Bronchial epithelial cell (primary cell): ENCODE measurements at places on chromosomes 11 and 22. TPM values are rescaled to one million over a fixed set of nuclear protein-coding genes. Genes with fewer than 3 reads are reported as not detected.

The HBG2 gene
- total RNA-seq = not detected in 2 replicates

The USP2 gene
- 0.26 and 1.2 TPM in 2 replicates for total RNA-seq

The TPCN2 gene
- 4.5 and 6.5 TPM in 2 replicates for total RNA-seq

The OR51M1 gene
- not detected in 2 replicates for total RNA-seq

The MUS81 gene
- 58.4 and 63.8 TPM in 2 replicates for total RNA-seq

The SHANK2 gene
- total RNA-seq = 6.6 and 8.1 TPM in 2 replicates

The TOMM22 gene
- 42.9 and 70.0 TPM in 2 replicates for total RNA-seq

The MOGAT2 gene
- total RNA-seq = not detected in 2 replicates

The KLHDC7B gene
- 0.26 TPM in 2 replicates for total RNA-seq

The MYO18B gene
- total RNA-seq = not detected in 2 replicates

GRCh38 chr22:40157330-40157945 is 20.3 kb upstream of the TNRC6B start:
- no peak for DNase-seq

- DNase-seq = no peak
Observed at GRCh38 chr22:35173655-35174054, 83.6 kb upstream of the HMGXB4 start.

- DNase-seq = no peak
Observed at GRCh38 chr11:58776891-58777710, 45.4 kb upstream of the GLYAT start.

DNA sequence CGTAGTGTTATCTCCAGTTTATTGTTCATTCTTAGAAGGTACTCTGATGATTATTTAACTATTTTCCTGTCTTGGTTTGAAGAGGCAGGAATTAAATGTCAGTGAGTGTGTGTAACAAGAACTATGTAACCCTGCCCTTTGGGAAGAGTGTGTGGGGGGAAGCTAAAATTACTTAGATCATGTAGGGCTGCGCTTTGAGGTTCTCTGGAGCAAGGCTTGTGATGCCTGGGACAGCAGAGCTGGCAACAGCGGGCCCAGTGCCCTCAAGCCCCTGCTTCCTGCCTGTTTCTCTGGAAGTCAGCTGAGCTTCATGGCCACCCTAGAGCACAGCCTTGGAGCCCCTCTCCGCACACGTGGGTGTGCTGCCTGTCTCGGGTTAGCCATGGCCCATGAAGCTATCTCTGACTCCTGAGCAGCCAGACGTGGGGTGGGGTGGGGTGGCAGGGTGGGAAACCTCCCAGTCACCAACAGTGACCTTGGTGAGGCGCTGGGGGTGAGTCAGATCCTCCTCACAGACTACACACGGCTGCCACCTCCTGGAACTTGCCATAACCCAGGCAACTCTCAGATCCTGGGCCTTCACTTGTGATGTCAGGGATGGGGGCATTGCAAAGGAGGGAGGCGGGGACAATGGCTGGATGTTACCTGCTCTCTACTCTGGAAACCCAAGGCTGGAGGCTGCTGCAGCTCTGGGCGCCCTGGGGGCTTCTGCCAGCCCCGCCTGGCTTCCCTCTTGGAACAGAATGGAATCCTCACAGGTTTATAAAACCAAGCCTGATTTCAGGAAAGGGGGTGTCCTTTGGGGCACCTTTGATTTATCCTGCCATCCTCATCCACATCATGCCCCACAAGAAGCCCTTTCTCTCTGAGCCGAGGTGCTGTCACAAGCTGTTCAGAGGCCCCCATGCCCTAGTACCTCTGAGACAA is 88.6 kb downstream of the SNX19 start:
- DNase-seq = peak; percentile 78

DNA sequence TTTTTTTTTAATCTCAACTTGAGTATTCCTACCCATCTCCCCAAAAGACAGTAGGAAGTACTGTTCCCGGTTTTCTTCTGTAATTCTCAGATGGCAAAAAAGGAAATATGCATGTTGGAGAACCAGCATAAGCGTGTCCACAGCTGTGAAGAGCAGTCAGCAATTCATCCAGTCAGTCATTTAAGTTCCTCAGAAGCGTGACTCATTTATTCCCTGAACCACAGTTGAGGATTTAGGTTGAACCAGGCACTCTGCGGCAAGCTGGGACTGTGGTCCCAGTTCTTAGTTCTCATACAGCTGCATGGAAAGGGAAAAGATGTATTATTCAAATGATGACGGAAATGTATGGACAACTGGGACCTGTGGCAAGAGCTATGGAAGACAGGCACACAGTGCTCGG is 61.0 kb upstream of the MYO18B start:
- no peak for DNase-seq

DNA sequence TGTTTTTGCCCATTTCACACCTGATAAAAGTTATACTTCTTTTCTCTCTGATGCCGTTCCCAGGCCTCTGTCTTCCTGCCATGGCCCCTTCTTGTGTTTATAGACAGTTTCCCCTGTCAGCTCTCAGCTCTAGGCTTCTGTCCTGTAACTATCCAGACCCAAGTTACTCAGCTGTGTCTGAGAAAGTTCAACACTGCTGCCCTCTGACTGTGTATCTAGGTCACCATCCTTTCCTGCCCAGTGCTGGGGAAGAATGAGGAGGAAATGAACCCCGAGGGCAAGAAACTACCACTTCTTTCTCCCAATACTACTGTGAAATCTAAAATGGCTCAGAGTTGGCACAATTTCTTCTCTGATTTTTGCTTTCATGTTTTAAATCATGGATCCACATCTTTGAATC is 29.6 kb downstream of the SNX19 start:
- DNase-seq = no peak

DNA sequence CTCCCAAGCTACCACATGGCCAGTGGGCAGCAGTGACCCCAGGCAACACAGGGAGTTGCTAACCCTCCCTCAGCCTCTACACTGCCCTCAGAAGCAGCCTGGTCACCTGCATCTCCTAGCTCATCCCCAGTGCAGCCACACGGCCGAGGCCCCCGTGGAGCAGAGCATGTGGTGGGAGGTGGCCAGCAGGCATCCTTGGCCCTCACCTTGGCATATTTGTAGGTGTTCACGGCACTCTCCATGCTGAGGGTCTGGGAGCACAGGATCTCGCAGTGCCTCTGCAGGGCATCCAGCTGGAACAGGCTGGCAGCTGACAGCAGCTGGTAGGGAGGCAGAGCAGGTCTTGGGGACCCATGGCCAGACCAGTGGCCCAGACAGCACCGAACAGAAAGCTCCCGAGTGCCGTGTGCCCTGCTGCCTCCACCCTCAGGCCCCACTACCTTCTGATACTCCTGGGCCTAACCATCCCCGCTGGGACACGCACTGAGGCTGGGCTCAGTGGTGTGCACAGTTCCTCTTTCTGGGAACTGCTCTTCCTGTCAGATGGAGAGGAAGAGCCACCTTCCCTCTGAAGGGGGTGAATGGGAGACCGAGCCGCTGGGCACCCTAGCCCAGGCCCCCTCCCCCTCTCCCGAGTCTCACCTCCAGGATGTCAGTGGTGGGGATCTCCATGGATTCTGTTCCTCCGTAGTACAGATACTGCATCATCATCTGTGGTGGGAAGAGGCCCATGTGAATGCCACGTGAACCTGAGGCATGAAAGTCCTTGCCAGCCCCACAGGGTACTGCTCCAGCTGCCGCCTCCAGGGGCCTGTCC is 48.8 kb downstream of the NAT10 start:
- no peak for DNase-seq

DNA sequence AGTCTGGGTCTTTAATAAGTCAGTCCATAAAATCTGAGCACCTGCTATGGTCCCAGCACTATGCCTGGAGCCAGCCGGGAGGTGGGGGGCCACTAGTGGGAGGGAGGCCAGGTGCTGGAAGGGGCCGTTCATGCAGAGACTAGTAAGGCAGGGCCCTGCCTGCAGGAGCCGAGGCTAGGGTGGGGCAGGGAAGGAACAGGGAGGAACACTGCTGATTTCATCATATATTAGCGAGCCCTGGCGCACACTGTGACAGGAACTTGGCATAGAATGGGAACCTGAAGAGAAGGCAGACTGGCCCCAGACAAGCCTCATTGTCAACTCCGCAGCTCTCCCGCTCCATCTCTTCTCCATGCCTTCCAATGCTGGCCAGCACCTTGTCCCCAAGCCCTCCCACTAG is 7.1 kb downstream of the VSIG10L2 start:
- DNase-seq = no peak

DNA sequence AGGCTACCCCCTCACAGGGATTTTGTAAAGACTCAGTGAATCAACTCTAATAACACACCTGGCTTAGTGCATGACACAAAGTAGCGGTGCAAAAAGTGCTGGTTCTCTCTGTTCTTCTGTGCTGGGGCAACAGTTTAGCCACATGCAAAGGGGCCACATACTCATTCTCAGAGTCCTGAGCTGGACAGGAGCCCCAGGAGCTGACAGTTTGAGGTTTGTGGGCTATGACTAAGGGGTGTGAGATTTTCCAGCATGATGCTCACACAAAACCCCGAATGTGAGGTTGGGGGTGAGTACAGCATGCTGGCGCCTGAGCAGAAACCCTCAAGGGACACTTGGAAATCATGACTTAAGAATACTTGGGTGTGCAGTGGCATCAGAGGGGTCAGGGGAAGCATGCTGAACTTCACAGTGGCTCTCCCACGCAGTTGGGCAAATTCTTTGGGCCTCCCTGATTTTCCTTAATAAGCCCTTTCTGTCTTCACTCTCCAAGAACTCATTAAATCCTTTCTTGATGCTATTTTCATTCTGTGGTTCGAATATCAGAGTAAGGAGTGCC is 31.0 kb downstream of the TMPRSS5 start:
- peak; percentile 68 for DNase-seq

DNA sequence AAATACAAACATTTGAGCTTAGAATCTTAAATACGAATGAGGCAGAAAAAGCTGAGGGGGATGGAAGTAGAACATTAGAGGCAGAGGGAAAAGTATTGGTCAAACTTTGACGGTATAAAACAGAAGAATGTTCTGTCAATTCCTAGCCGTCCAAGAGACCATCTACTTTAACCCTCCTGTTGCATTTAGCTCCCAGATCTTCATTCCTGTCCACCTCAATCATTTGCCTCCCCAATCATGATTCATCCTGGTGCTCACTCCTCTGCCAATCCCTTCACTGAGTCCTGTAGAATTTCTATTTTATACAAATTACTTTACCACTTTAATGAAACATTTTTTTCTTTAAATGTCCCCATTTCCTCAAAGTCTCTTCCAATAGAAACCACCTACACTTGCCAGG is 28.2 kb downstream of the C2CD3 start:
- DNase-seq = peak; percentile 47

DNA sequence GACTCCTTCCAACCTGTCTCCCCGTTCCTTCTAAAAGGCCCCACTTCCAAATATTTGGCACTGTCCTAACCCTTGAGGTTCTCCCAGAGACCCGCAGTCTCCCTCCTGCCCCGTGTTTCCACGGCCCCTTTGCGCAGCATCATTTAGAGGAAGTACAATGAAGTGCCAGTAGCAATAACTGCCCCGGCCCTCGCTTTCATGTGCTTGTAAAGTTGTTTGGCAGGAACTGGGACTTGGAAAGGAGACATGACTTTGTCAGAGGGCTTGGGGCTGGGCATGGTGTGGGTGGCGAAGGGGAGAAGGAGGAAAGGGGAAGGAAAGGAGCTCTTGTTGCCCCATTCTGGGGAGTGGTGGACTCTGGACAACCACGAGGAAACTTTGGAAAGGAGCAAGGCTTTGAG is 2.6 kb downstream of the CD44 start:
- DNase-seq = no peak

GRCh38 chr11:61596542-61596941 is 15.7 kb upstream of the SYT7 start:
- no peak for DNase-seq

DNA sequence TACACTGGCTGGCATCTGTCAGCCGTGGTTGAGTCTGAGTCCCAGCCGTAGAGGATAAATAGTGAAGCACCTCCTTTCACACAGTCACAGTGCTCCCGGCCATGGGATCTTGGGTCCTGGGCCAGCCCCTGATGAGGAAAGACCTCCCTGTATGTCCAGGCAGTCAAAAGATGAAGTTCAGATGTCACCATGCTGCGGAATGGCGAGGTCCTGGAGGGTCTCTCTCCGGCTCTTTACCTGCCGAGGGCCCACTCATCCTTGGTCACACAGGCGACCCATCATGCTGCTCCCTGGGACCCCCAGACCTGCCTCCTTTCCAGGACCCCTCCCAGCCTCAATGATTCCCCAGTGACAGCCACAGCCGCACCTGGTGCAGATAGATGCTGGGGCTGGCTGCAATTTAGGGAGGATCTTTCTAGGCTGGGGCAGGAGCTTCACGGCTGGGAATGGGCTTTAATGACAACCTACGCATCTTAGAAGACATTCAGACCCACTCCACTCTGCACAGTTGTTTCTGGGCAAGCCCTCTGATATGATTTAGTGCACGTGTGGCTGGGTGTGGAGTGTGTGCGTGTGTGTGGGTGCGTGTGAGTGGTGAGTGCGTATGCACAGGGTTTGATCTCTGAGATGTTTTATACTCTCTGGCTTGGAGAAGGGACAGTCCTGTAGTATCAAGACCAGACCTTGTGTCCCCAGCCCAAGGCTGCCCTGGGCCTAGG is 79.7 kb downstream of the FBLN1 start:
- no peak for DNase-seq

DNA sequence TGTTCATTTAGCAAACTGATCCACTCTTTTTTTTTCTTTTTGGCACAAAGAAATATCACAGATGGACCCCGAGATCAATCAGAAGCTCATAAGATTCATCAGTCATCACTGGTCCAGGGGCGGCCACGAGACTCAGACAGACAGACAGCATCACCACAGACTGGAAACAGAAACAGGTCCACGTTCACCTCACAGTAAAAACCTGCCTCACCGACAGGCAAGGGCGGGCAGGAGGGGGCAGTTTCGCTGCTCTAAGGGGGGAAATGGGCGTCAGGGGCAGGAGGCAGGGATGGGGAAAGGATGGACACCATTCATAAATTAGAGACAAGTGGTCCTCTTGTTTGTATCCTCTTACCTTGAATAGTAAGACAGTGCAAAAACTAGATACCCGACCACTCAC is 16.5 kb downstream of the CHST1 start:
- DNase-seq = no peak

- no peak for DNase-seq
Observed at GRCh38 chr11:13055200-13055599, 46.1 kb downstream of the RASSF10 start.

GRCh38 chr11:21933095-21933494 is 259.8 kb upstream of the ANO5 start:
- DNase-seq = no peak

- peak; percentile 33 for DNase-seq
Observed at GRCh38 chr11:17898782-17899181, 114.1 kb downstream of the SERGEF start.

- DNase-seq = peak; percentile 80
Observed at GRCh38 chr11:104005234-104005855, 31.1 kb upstream of the DDI1 start.

GRCh38 chr22:41197038-41197972 is 7.8 kb upstream of the L3MBTL2 start:
- peak; percentile 32 for DNase-seq

- DNase-seq = peak; percentile 68
Observed at GRCh38 chr22:25668437-25668836, 73.6 kb upstream of the MYO18B start.

GRCh38 chr11:45676522-45677095 is 11.2 kb upstream of the CHST1 start:
- DNase-seq = no peak

DNA sequence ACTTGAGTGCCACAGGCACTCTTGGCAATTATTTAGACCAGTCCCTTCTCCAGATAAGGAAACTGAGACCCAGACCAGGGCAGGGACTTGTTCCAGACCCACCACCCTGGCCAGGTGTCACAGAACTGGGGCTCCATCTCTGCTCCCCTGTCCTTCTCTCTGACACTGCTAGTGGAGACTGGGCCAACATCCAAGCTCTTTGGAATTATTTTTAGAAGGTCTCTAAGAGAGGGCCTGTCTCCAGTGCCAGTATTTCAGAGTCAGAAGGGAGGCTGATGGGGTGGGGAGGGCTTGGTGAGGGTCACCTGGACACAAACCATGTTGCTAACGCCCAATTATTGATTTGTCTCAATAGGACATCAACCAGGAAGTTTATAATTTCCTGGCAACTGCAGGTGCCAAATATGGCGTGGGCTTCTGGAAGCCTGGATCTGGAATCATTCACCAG is 32.7 kb downstream of the POLR3H start:
- DNase-seq = no peak
